ENCODE measurements at places on chromosomes 2 and 18.

- DNase-seq = no peak
Observed at GRCh38 chr18:48571639-48572384, 33.0 kb downstream of the CTIF start.

GRCh38 chr2:168635065-168635577, 167.3 kb upstream of the NOSTRIN start:
- DNase-seq = no peak

GRCh38 chr2:128716299-128716721, 397.6 kb upstream of the HS6ST1 start:
- DNase-seq = peak; percentile 77

GRCh38 chr2:85022232-85022631, 51.3 kb downstream of the KCMF1 start:
- DNase-seq = no peak

GRCh38 chr2:176769021-176769420, 443.6 kb upstream of the HNRNPA3 start:
- DNase-seq = no peak

DNA sequence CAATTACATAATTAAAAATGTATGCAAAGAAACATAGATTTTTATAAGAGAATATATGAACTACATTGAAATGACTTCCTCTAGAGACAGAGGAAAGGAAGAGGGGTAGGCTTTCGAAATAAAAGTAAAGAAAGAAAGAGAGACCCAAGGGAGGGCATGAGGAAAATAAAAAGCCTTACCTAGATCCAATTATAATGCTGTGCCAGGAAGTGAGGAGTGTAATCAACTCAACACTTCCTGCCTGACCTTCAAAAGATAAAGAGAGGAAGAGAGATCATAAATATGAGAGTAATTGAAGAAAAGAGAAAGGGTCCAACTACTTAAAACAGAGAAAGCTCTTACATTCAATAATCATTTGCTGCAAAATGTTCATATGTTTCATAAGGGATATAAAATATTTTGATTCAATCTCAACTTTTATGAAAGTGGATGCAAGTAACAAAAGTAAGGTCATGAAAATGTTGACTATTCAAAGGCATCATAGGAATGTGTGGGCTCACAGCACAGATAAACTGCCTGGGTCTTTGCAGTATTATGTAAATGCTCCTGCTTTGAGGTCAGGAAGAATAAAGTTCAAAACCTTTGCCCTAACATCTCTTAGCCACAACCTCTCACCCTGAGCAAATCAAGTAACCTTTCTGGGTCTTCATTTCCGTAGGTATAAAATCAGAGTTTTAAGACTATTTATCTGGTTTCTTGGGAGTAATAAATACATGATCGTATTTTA, 1237.7 kb downstream of the LRP1B start:
- DNase-seq = no peak

DNA sequence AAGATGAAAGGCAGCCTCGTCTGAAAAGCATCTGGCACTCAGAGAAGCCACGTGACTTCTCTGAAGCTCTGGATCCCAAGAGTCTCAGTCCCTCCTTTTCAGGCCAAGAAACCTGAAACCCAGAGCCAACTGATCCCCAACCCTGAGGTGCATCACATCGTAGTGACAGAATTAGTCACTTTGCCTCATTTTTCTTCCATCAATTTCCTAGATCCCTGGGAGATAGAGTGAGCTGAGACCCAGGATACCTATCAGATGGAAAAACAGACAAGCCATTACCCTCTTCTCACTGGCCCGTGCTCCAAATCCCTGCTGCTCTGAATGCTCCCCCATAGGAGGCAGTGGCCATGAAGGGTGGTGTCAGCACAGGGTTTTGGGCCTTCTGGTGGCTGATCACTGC, 113.1 kb downstream of the ALK start:
- no peak for DNase-seq

Measured in NB4 (cell line).